Activated naive CD4-positive, alpha-beta T cell treated with anti-CD3 and anti-CD28 coated beads, Interleukin-2, amount 50 U/mL, for 16 hours (primary cell): ENCODE measurements at places on chromosomes 3 and 15.

- DNase-seq = no peak
These were observed 78.3 kb upstream of the CDIN1 start for GRCh38 chr15:36501063-36501678.

DNA sequence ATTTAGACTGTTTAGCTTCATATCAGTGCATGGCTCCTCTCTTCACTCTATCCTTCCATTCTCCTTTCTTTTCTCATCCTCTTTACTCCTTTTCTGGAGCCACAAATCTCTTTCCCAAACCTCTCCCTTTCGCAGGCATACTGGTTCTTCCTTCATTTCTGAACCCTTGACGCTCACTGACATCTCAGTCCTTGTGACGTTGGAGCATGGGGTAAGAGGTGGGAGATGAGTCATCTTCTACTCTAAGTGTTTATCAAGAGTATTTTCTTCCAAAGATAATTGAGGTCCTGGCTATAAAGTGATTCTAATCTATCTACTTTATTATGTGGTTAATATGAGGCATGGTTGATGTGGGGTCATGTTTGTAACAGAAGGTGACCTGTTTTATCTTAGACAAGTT is 414.2 kb downstream of the AGBL1 start:
- no peak for DNase-seq

DNA sequence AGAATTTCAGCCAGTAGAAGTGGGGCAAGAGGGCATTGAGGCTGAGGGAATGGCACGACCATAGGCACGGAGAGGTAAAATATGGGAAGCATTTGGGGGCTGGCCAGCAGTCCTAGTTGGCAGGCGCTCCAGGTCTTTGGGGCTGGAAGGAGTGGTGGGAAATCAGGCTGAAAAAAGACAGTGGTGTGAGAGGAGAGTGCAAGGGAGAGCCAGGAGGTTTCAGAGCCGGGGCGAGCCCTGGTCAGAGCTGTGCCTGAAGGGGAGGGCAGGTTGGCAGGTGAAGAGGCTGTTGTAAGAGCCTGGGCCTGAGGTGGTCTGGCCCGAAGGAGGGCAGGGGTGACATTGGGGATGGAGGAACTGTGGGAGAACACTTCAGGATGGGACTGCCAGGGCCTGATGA is 1.6 kb upstream of the IDH3A start:
- DNase-seq = no peak

GRCh38 chr3:159902546-159903314 is 85.9 kb upstream of the IL12A start:
- no peak for DNase-seq

DNA sequence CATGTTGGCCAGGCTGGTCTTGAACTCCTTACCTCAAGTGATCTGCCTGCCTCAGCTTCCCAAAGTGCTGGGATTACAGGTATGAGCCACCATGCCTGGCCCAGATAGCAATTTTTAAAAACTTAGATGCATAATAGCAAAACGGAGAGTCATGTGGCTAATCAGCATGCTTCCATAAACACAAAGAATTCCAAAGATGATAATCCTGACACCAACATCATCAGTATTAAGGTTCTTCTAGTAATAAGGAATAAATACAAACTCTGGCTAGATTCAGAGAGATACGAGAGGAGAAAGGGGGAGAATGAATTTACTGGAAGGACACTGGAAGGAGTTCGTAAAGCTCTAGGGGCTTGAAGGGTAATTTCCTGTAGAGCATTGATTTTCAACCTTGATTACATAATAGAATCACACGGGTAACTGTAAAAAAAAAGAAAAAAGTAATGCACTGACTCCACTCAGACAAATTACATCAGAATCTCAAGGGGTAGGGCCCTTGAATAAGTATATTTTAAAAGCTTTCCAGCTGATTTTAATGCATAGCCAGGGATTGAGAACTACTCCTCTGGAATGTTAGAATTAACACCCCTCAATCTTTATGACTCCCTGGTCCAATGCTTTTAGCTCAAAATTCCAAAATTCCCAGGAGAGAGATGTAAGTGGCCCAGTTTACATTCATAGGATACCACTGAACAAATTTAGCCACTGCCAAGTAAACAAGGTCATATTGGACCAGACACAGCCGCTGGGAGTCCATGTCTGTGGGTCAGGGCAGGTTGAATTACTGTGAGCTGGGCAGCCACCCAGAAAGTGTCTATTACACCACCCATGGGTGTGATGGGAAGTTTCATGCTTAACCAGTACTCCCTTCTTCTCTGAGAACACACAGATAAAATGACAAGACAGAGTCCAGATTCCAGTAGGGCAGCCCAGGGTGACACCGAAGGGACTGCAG is 243.9 kb downstream of the TBL1XR1 start:
- no peak for DNase-seq

GRCh38 chr3:13716540-13717221 is 163.2 kb downstream of the WNT7A start:
- DNase-seq = no peak

GRCh38 chr15:98838387-98839259 is 169.0 kb downstream of the PGPEP1L start:
- no peak for DNase-seq
